ENCODE measurements at places on chromosomes 2 and 18. TPM values are rescaled to one million over a fixed set of nuclear protein-coding genes. Genes with fewer than 3 reads are reported as not detected.

Gene HOXD11
- 1.6 TPM for total RNA-seq

Gene PTCD3
- total RNA-seq = 108 TPM

DNA sequence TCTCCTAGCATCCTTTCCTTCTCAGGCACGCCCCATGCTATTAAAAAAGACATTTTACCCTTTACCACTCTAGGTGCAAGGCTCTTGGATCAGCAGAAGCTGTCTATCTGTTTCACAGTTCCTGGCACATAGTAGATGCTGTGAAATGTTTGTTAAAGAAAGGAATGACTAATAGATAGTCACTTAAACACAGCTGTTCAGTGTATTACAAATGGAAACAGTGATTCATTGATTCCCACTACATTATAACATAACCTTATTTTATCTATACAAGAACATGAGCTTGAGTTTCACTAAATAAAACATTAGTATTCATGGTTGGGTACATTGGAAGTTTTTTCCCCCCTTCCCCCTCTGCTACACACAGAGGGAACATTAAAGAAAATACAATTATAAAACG, 142.1 kb downstream of the ASXL3 start:
- DNase-seq = no peak

GRCh38 chr2:135743860-135744259, 2.2 kb downstream of the UBXN4 start:
- no peak for DNase-seq

DNA sequence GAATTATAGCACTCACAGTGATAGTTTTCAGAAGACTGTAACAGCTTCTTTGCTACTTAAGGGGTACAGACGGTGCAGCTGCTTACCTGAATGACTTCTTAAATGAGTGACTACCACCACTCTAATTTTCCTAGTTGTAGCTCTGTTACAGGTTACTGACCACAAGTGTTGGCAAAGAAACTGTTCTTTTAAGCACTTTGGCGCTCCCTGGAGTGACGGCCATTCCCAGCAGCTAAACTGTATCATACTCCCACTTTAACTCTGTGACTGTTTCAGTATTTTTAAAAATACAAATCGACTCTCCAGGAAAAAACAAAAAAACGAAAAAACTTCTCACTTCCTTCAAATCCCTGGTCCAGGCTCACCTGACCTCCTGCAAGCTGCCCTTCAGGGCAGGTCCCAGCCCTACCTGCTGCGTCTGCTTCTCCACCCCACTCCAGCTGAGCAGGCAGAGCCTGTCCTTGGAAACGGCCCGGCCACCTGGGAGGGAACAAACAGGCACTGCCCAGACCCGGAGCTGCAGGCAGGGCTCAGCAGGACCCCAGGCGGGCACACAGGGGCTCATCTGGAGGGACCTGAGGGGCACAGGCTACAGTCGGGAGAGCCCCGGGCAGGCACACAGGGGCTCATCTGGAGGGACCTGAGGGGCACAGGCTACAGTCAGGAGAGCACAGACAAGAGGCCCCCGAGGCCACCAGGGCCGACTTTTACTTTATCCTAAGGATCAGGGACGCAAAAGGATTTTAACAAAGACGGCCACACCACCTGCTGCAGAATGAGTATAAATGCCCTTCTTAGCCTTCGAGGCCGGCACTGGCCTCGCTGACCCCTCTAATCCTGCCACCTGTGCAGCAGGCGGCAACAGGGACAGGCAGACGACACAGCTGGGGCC, 24.5 kb downstream of the SLC66A2 start:
- DNase-seq = no peak

GRCh38 chr2:110116033-110116710, 550 bp upstream of the MALL start:
- DNase-seq = peak; percentile 63

Measured in colonic mucosa (tissue), 4 donors.